Stimulated activated CD4-positive, alpha-beta T cell treated with anti-CD3 and anti-CD28 coated beads, Interleukin-1b, Interleukin-23, amount 100 ng/mL, for 48 hours (primary cell): ENCODE measurements at places on chromosomes 12 and 14.
A peak's percentile ranks its signal among the peaks of the same experiment; 100 is the strongest.

DNA sequence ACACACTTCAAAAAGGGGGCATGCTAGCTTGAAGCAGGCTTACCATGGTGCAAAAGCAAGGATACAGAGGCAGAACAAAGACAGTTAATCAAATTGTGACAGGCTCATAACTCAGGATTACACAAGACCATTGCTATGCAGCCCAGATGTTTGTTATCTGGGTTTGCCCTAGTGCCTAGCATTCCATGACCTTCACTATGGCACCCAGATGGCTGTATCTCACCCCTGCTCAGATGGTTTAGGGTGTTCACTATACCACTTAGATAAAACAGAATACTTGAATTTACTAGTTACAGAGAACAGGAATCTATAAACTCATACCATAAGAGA is 56.2 kb downstream of the SDR9C7 start:
- DNase-seq = no peak

- no peak for DNase-seq
Observed at GRCh38 chr12:119338593-119339363, 4.2 kb downstream of the CCDC60 start.

GRCh38 chr12:10001171-10001776 is 2.4 kb upstream of the CLEC1B start:
- no peak for DNase-seq

GRCh38 chr12:132831771-132832170 is 3.1 kb upstream of the GOLGA3 start:
- no peak for DNase-seq

DNA sequence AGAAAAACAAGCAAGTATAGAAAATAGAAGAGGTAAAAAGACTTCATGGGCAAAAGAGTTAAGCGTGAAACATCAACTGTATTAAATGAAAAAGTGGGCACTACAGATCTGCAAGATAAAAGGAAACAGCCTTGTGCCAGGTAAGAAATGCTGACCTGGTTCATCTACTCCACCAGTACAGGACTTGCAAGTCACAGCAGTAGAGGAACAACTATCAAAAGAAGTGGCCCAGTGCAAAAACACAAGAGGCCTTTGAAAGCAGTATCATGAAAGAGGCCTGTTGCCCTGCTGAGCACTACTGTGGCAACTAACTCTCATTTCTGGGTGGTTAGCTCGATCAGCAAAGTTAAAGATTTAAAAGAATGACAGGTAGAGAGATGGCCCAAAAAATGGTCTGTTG is 10.5 kb downstream of the DHRS7 start:
- no peak for DNase-seq

DNA sequence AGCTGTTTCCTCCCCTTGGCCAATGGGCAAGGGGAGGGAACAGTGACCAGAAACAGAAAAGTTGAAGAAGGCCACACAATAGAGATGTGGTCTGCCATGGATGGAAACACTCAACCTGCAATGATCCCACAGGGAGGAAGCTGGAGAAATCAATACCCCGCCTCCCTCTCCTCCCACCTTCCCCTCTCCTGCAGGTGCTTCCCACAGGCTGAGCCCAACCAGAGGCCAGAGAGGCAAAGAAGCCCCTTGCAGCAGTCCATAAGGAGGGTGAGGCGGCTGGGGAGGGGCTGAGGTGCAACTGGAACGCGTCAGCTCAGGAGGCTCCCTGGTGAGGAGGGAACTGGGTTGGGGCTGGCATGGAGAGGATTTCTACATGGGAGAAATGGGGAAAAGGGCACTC is 84.0 kb downstream of the RNF34 start:
- DNase-seq = no peak

- DNase-seq = no peak
Observed at GRCh38 chr12:51815571-51815970, 32.9 kb downstream of the FIGNL2 start.

GRCh38 chr14:30808576-30808975 is 65.8 kb upstream of the COCH start:
- DNase-seq = no peak

GRCh38 chr14:89370781-89371180 is 46.3 kb downstream of the FOXN3 start:
- DNase-seq = no peak

DNA sequence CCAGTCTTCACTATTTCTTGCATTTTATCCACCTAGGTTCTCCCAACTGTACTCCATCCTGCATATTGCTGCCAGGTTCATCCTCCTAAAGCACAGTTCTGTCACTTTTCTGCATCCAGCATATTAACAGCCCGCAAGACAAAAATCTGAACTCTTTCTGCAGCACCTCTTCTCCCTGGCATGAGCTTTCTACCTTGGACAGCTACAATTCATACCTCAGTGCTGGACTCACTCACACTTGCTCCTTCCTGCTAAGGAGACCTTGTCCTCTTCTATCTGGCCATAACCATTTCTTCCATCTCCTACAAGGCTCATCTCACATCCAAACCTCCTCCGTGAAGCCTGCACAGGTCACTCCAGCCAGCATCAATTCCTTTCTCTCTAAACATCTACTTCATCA is 170.1 kb upstream of the GRIP1 start:
- DNase-seq = no peak

DNA sequence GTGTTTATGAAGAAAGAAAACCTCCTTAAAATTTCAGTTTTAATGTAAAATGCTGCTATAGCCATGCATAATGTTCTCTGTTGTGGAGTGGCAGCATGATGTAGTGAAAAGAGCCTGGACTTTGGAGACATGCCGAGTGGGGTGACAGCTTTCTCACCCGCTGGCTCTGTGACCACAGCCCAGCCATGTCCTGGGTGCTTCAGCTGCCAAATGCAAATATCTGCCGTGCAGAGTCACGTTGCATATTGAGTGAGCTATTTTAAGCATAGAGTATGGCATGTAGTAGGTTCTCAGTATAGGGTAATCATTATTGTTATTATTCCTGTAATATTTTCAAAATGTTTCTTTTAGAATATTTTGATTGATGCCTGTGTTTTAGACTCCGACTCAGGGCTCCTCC is 15.5 kb upstream of the TCTN2 start:
- no peak for DNase-seq

DNA sequence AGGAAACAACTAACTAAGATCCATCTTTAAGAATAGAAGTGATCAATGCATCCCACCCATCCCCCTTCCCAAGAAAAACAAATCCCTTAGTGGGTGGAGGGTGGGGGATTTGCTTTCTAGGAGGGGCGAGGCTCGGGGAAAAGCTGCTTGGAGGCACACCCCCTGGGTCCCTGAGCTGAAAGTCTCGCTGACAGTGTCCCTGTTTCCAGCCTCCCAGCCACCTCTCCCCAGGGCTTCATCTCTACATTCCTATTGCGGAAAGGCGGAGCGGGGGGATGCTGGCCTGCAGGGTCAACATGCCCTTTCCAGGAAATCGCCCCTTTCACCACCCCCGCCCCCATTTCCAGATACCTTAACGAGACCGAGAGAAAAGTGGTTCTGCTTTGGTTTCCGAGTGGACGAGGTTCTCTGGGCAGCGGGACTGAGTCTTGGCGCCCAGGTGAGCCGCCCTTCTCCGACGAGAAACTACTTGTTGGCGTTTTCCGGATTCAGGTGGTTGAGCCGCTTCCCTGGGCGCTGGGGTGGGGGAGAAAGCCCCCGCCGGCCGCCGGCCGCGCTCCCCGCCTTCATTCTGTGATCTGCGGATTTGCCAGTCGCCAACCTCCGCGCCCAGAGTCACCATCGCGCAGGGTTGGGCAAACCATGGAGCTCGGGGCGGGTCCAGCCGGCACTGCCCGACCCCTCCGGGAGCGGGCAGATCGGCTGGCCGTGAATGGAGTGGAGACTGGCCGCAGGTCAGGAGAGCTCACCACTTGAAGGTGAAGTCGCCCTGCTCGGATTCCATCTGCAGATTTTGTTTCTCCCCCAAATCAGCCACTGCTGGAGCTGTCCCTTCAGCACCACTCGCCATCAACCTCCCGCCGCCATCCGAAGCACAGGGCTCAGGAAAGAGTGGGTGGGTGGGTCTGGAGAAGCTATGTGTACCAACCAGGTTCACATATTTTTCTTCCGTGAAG is 505 bp downstream of the KCNC2 start:
- peak; percentile 9 for DNase-seq

DNA sequence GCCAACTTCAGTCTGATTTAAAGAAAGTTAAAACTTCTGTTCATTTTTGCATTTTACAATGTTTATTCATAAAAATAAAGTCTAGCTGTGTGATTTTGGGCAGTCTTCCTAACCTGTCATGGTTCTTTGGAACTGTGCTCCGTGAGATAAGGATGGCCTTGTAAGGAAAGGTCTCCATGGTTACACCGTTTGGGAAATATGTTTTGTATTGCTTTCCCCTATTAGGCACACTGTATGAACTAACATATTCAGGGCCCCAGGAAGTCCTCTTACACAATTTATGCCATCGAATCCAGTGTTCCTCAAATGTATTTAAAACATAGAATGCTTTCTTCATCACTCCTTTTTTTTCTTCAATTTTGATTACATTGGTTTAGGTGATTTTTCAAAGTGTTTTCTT is 54.5 kb downstream of the APAF1 start:
- DNase-seq = no peak

DNA sequence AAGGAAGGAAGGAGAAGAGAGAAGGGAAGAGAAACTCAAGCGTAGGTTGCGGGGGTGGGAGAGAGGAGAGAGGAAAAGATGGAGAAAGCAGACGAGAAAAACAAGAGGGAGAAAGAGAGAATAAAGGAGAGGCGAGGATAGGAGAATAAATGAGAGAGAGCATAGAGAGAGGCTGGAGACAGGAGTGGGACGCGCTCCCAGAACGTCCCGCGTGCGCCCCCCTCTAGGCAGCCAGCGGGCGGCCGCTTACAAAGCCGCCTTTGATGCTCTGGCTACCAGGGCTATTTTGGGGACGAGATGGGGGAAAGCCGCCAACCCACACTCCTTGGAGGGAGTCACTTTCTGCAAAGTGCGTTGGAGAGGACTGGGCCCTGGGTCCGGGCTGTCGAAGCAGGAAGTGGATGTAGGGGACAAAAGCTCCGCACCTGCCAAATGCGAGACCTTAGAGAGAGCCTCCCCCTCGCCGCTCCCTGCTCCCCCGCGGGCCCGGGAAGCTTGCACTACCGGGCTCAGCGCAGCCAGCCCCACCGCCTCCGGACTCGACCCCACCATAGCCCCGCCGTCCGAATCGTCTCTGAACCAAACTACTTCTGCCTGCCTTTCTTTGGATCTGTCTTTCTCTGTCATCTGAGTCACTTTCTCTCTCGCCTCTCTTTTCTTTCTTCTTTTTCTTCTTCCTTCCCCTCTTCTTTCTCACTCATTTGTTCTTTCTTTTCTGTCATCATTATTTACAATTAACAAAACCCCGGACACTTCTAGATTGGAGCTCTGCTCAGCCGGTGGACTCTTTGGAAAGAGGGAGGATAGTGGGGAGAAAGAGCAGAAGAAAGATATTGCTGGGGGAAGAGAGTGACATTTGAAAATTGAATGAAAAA is 8.0 kb downstream of the ASCL1 start:
- DNase-seq = no peak

DNA sequence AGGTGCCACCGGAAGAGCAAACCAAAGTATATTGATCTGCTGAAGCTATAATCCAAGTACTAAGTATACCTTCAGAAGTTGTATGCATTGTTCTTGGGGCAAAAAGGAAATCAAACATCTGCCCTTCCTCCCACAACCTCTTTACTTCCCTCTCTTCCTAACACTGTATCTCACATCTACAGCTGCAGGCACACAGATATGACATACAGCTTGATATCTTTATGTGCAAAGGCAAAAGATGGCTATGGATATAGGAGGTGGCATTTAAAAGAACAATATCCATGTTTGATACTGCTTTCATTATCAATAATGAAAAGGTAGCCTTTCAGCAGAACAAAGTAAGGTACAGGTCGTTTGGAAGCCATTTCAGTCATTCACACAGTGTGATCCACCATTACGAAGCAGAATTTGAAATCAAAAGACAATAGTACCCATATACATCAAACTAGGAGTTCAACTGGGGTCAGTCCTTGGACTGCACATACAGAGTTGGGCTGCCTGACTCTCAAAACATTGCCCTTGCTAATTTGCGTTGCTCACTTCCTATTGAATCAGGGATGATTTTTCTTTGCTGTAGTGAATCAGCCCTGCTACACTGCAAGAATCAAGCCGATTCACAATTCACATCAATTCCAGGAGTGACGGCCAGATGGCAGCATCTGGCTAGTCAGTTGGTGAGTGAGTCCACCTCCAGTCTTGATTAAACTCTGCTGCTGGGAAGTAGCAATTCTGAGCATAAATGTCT is 8.9 kb downstream of the ANG start:
- DNase-seq = peak; percentile 64

GRCh38 chr12:4147031-4147481 is 126.5 kb upstream of the CCND2 start:
- DNase-seq = no peak

DNA sequence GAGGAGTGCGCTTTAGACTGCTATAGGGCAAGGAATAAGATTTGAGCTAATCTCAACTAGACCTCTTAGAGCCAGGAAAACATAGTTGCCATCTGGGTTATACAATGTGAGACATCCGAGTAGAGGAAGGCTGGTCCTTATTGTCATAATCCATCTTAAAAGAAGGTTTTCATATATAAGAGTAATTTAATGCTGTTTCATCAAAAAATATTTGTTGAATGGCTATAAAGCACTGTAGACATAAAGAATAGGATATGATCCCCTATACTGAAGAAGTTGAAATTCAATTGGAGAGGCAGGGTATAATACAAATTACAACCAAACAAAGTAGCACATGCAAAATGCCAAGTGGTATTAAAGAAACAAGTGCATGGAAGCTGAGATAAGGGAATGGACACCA is 294.5 kb downstream of the SSPN start:
- no peak for DNase-seq

DNA sequence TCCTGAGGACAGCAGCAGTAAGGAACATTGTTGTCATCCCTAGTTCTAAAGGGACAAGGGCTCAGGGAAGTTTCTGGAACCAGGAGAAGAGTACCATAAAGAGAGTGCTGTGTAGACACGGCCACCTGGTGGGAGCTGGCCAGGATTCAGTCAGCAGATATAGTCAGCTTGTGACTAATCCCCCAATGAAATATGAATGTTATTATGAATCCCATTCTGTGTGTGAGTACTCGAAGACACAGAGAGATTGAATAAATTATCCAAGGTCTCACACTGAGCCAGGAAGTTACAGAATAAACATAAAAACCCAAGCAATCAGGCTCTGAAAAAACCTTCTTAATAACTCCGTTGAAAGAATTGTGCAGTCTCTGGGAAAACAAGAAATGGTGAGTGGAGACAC is 1359.5 kb downstream of the AACS start:
- DNase-seq = no peak

GRCh38 chr12:122947352-122947792 is 18.9 kb downstream of the ABCB9 start:
- no peak for DNase-seq

GRCh38 chr14:45252366-45253069 is 484 bp downstream of the MIS18BP1 start:
- DNase-seq = peak; percentile 16
